ENCODE measurements at places on chromosomes 16 and 17. TPM values are rescaled to one million over a fixed set of nuclear protein-coding genes. Genes with fewer than 3 reads are reported as not detected.

DNA sequence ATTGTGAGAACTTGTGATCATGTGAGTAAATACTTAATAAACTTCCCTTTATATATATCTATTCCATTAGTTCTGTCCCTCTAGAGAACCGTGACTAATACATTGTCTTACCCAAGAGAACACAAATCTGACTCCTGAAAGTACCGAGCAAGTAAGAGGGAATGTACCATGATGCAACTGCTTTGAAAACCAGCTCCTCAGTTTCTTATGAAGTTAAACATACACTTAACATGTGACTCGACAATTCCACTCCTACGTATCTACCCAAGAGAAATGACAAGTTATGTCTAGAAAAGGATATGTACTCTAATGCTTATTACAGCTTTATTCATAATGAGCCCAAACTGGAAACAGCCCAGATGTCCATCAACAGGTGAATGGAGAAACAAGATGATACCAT is 8.8 kb upstream of the GJD3 start:
- H3K36me3 ChIP-seq, result no peaks in the 10 kb centered on the region
- peak overlapping the region; percentile 77 for H3K27ac ChIP-seq
- DNase-seq, result no peak
- H3K27me3 ChIP-seq, result no peaks in the 10 kb centered on the region
- H3K4me1 ChIP-seq, result peaks cover 36% of the 10 kb centered on the region
- no peak overlapping the region for H3K4me3 ChIP-seq

DNA sequence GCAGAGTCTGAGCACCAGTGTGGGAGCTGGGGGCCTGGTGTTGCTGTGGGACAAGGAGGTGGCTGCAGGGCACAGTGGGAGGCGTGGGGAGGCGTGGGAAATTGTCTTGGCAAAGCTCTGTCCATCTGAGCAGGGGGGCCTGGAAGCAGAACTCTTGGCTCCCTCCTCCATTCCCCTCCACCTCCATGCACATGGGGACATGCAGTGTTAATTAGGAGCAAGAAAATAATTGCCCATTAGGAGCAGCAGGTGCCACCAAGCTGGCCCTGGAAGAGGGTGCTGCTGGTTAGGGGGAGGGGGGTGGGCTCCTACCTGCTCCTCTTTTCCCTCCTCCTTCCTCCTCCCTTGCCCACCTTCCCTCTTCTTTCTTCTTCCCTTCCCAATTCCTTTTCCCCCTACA is 4.5 kb downstream of the TTYH2 start:
- peaks cover 25% of the 10 kb centered on the region for H3K4me1 ChIP-seq
- H3K27me3 ChIP-seq, result no peaks in the 10 kb centered on the region
- DNase-seq, result no peak
- peaks cover 5% of the 10 kb centered on the region for H3K36me3 ChIP-seq
- no peak overlapping the region for H3K27ac ChIP-seq

DNA sequence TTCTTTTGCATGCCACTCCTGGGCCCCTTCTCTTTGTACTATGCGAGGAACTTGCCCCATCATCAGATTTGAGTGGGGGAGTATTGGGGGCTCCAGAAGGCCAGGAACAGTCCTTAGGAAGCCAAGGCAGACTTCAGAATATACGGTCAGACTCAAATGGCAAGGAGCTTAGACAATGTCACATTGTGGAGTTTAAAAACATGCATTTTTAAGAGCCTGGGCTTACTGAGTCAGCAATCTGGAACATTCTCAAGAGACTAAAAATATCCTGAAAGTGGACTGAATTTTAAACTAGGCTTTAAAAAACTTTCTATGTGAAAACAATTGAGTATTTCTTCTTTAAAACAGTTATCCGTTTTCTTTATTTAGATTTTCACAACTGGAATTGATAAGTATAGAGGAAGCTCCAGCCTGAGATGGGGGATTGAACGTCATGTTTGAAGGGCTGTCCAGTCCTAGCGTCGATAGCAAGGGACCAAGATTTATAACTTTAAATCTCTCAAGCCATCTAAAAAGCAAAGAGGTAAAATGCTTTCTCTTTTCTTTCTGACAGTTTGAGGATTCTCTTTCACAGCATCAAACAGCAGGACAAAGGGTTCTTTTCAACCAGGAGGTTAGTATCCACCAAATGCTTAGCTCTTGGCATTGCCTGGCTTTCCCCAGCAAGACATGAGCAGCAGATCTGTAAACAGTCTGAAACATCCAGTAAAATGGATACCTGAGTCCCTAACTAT is 45.8 kb upstream of the CDRT4 start:
- no peaks in the 10 kb centered on the region for H3K27me3 ChIP-seq
- no peak for DNase-seq
- H3K4me3 ChIP-seq, result no peak overlapping the region
- H3K36me3 ChIP-seq, result peaks cover 22% of the 10 kb centered on the region
- H3K27ac ChIP-seq, result no peak overlapping the region
- H3K4me1 ChIP-seq, result no peaks in the 10 kb centered on the region

DNA sequence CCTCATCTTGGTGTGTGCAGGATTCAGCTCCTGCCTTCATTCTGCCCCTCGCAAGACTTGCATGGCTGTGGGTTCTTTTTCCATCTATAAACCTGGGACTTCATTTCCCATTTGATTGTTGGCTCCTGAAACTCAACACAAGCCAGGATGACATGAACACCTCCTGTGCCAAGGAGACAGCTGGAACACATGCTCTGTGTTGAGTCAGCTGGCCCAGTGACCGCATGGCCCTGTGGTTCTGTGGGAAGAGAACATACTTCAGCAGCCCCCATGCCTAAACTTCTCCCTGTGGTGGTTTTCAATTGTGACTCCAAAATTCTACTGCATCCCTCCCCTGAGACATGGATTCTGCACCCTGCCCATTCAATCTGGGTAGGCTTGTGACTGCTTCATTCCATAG is 57.9 kb upstream of the FOXF1 start:
- H3K36me3 ChIP-seq, result no peaks in the 10 kb centered on the region
- H3K4me1 ChIP-seq, result peaks cover 9% of the 10 kb centered on the region
- peaks cover 7% of the 10 kb centered on the region for H3K27me3 ChIP-seq
- no peak overlapping the region for H3K4me3 ChIP-seq

GRCh38 chr17:55452139-55452790 is 30.6 kb upstream of the MMD start:
- no peak overlapping the region for H3K27ac ChIP-seq
- DNase-seq, result no peak
- no peak overlapping the region for H3K4me3 ChIP-seq
- H3K4me1 ChIP-seq, result peaks cover 2% of the 10 kb centered on the region
- H3K36me3 ChIP-seq, result no peaks in the 10 kb centered on the region

- H3K36me3 ChIP-seq, result peaks cover 2% of the 10 kb centered on the region
- no peak overlapping the region for H3K27ac ChIP-seq
- DNase-seq, result peak; percentile 92
- H3K4me3 ChIP-seq, result peak overlapping the region; percentile 11
- peaks cover 26% of the 10 kb centered on the region for H3K4me1 ChIP-seq
Observed at GRCh38 chr17:62724398-62725146, 83.5 kb downstream of the MARCHF10 start.

DNA sequence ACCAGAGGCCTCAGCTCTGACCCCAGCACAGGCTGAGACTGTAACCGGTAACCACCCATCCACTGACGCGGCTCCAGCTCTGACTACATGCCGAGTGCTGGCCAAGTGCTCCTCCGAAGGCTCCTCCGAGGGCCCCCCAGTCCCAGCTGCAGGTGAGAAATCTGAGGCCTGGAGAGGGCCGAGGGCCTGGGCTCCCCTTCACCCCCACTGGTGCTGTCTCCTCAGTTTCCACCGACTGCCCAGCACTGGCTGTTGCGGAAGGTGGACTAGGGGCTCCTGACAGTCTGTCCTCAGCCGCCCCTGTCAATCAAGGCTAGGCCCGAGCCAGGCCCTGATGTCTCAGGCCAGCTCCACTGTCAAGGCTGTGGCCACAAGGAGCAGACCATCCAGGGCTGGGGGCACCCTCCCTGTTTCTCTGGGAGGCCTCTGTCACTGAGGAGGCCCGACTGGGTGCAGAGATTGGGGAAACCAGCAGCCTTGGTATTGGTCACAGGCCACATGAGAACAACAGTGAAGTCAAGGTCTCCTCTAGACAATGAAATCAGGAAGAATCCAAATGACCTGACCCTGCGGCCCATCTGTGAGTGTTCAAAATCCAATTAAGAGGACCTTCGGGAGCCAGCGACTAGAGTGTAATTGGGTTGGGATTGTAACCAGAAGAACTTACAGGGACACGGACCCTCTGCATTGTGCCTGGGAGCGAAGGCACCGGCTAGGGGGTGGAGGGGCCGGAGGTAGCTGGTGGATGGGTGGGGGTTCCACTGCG is 5.1 kb downstream of the TMEM235 start:
- peaks cover 11% of the 10 kb centered on the region for H3K27me3 ChIP-seq
- no peak overlapping the region for H3K27ac ChIP-seq
- peaks cover 5% of the 10 kb centered on the region for H3K4me1 ChIP-seq
- no peak for DNase-seq
- H3K4me3 ChIP-seq, result no peak overlapping the region

GRCh38 chr17:27663936-27664605 is 33.1 kb downstream of the LGALS9 start:
- no peak overlapping the region for H3K4me3 ChIP-seq
- DNase-seq, result no peak
- H3K36me3 ChIP-seq, result no peaks in the 10 kb centered on the region
- H3K27me3 ChIP-seq, result no peaks in the 10 kb centered on the region

DNA sequence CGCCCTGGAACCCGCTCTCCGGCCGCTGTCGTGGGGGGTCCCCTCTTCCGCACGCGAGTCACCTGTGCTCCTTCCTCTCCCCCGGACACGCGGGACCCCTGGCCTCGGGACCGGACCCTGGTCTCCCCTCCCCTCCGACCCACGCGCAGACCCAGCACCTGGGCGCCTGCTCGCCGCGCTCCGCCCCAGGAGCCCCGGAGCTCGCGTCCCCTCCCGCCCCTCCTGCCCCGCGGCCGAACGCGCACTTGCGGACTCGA is 762 bp downstream of the RAB40B start:
- H3K27me3 ChIP-seq, result peaks cover 3% of the 10 kb centered on the region
- peaks cover 8% of the 10 kb centered on the region for H3K36me3 ChIP-seq
- peaks cover 11% of the 10 kb centered on the region for H3K4me1 ChIP-seq

- no peak overlapping the region for H3K27ac ChIP-seq
- H3K4me1 ChIP-seq, result peaks cover 11% of the 10 kb centered on the region
- DNase-seq, result no peak
- H3K36me3 ChIP-seq, result peaks cover 8% of the 10 kb centered on the region
- H3K4me3 ChIP-seq, result no peak overlapping the region
- no peaks in the 10 kb centered on the region for H3K27me3 ChIP-seq
Observed at GRCh38 chr17:29099527-29099926, 56.6 kb downstream of the PIPOX start.

DNA sequence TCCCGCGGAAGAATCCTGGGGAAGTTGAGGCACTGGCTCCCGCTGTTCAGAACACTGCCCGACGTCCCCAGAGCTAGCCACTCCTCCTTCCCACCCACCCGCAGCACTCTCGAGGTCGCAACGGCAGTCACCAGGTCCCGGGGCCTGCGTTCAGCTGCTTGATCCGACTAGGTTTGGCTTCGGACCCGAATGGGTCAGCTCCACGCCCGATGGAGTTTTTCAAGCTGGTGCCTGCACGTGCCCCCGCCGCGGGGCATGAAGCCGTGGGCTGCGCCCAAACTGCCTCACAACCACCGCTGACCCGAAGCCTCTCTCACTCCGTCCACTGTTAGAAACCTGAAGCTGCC is 12.4 kb upstream of the ODF4 start:
- peaks cover 9% of the 10 kb centered on the region for H3K4me1 ChIP-seq
- H3K27ac ChIP-seq, result no peak overlapping the region

GRCh38 chr16:63976345-63976744 is 1145.5 kb downstream of the CDH11 start:
- no peaks in the 10 kb centered on the region for H3K4me1 ChIP-seq
- no peaks in the 10 kb centered on the region for H3K27me3 ChIP-seq
- DNase-seq, result no peak
- H3K27ac ChIP-seq, result no peak overlapping the region
- no peaks in the 10 kb centered on the region for H3K36me3 ChIP-seq

DNA sequence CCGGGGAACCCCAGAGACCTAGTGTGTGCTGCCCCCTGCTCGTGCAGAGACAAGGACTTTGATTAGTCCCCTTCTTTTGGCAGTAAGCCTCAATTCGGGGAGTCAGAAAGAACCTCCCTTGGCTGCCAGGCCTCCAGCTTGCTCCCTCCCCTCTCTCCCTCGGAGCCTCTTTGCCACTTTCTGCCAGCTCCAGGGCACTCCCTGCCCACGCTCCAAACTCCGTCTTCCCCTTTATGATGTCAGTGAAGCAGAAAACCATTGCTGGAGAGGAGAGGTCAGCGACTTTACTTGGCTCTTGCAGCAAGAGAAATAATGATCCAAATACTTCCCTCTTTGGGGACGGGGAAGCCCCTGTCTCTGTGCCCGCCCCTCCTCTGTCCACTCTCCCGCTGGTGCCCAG is 28.1 kb downstream of the TTYH2 start:
- no peaks in the 10 kb centered on the region for H3K4me1 ChIP-seq
- H3K27ac ChIP-seq, result no peak overlapping the region
- no peaks in the 10 kb centered on the region for H3K27me3 ChIP-seq
- DNase-seq, result no peak
- no peaks in the 10 kb centered on the region for H3K36me3 ChIP-seq

DNA sequence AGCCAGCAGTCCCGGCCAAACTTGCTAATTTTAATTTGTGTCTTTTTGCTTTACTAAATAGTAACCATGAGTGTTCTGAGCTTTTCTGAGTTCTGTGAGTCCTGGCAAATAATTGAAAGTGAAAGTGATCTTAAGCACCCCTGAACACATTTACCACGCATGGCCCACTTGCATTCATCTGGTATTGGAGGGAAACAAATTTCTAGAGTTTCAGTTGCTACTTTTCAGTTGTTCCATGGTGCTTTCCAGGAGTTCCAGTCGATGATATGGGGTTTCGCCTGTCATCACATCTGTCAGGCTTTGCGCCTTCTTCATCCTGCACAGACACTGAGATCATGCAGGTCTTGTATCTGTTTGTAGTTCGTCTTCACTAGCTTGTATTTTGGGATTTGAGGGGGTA is 44.1 kb downstream of the CRLF3 start:
- peaks cover 32% of the 10 kb centered on the region for H3K36me3 ChIP-seq
- peak overlapping the region; percentile 94 for H3K27ac ChIP-seq
- DNase-seq, result peak; percentile 61

GRCh38 chr16:85072947-85073346 is 39.3 kb downstream of the CIBAR2 start:
- no peaks in the 10 kb centered on the region for H3K27me3 ChIP-seq
- H3K4me3 ChIP-seq, result no peak overlapping the region
- DNase-seq, result no peak
- H3K27ac ChIP-seq, result no peak overlapping the region
- H3K4me1 ChIP-seq, result no peaks in the 10 kb centered on the region
- H3K36me3 ChIP-seq, result peaks cover 8% of the 10 kb centered on the region

NACA2 gene
- total RNA-seq, result not detected

Data from activated CD4-positive, alpha-beta T cell treated with anti-CD3 and anti-CD28 coated beads for 36 hours (primary cell).